ENCODE measurements at places on chromosomes 1 and 21.

- H3K27me3 ChIP-seq = no peaks in the 10 kb centered on the region
- DNase-seq = no peak
- H3K4me1 ChIP-seq = peaks cover 6% of the 10 kb centered on the region
- no peak overlapping the region for H3K27ac ChIP-seq
- H3K4me3 ChIP-seq = no peak overlapping the region
These were observed 84.9 kb downstream of the SIM2 start for GRCh38 chr21:36783612-36784374.

- H3K27me3 ChIP-seq = no peaks in the 10 kb centered on the region
- H3K36me3 ChIP-seq = no peaks in the 10 kb centered on the region
- no peaks in the 10 kb centered on the region for H3K4me1 ChIP-seq
These were observed 8.5 kb upstream of the PRDM15 start for GRCh38 chr21:41887667-41888066.

DNA sequence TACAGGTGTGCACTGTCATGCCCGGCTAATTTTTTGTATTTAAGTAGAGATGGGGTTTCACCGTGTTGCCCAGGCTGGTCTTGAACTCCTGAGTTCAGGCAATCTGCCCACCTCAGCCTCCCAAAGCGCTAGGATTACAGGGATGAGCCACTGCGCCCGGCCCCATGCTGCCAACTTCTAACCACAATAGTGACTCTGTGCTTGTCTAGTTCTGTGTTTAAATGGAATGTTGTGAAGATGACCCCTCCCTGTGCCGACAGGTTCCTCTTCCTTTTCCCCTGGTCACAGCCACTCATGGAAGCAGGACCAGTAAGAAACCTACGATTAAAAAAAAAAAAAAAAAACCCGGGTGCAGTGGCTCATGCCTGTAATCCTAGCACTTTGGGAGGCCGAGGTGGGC, 4.7 kb downstream of the MAP1LC3C start:
- no peaks in the 10 kb centered on the region for H3K36me3 ChIP-seq
- H3K4me3 ChIP-seq = no peak overlapping the region
- no peak for DNase-seq
- peaks cover 54% of the 10 kb centered on the region for H3K27me3 ChIP-seq
- H3K27ac ChIP-seq = no peak overlapping the region

- H3K4me3 ChIP-seq = no peak overlapping the region
- no peak overlapping the region for H3K27ac ChIP-seq
- H3K27me3 ChIP-seq = no peaks in the 10 kb centered on the region
- H3K36me3 ChIP-seq = no peaks in the 10 kb centered on the region
- H3K4me1 ChIP-seq = no peaks in the 10 kb centered on the region
- DNase-seq = no peak
These were observed 31.5 kb downstream of the RGS7 start for GRCh38 chr1:241325456-241325855.

DNA sequence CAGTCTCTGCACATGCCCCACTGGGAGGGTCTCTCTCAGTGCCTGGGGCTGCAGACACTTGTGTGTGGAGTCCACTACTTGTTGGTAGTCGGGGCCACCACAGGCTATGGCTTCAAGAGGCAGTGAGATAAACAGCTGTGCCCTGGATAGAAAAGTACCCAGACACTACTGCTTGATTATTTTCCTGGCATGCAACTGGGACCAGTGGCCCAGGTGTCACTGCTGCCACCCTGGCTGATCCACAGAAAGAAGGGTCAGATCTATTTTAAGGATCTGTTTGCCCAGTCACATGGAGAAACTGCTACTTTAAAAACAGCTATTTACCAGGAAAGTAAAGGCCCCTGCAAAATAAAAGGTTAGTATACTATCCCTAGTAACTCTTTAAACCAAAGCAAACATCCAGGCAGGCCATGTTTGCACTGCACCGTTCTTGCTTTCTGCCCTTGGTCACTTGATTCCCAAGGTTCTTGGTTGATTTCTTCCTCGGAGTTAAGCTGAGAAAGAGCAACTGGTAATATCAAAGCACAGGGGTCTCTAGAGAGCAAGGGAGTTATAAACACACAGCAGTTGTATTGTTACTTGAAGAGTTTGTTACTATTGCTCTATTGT, 99.9 kb downstream of the GLUL start:
- DNase-seq = no peak
- no peaks in the 10 kb centered on the region for H3K27me3 ChIP-seq
- no peak overlapping the region for H3K4me3 ChIP-seq

GRCh38 chr1:27097484-27097917, 57.4 kb downstream of the SLC9A1 start:
- peak; percentile 57 for DNase-seq
- no peaks in the 10 kb centered on the region for H3K27me3 ChIP-seq
- peaks cover 3% of the 10 kb centered on the region for H3K36me3 ChIP-seq
- H3K27ac ChIP-seq = no peak overlapping the region

DNA sequence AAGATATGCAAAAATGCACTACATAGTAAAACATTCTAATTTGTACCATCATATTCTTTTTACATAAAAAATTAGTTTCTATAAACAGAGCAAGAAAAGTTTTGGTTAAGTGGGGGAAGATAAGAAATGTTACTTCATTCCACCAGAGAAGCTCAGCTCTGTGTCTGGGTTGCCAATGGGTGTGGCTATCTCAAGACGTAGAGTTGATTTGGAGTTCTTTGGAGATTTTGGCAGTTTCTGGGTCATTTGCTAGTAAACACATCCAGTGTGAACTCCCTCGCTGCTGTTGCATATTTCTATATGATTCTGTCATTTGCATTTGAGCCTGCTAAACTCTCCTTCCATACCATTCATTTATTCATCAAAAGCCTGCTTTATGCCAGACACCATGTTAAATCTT, 7.2 kb downstream of the RGL1 start:
- no peak for DNase-seq
- no peaks in the 10 kb centered on the region for H3K36me3 ChIP-seq
- H3K4me1 ChIP-seq = no peaks in the 10 kb centered on the region
- H3K27me3 ChIP-seq = peaks cover 10% of the 10 kb centered on the region
- H3K27ac ChIP-seq = no peak overlapping the region
- no peak overlapping the region for H3K4me3 ChIP-seq

GRCh38 chr1:38686927-38687255, 172.7 kb downstream of the RRAGC start:
- H3K4me3 ChIP-seq = no peak overlapping the region
- DNase-seq = no peak
- H3K36me3 ChIP-seq = no peaks in the 10 kb centered on the region

GRCh38 chr1:48676376-48676775, 100.3 kb downstream of the BEND5 start:
- H3K36me3 ChIP-seq = no peaks in the 10 kb centered on the region
- H3K27me3 ChIP-seq = peaks cover 34% of the 10 kb centered on the region
- H3K4me1 ChIP-seq = no peaks in the 10 kb centered on the region
- DNase-seq = no peak
- H3K27ac ChIP-seq = no peak overlapping the region
- no peak overlapping the region for H3K4me3 ChIP-seq

DNA sequence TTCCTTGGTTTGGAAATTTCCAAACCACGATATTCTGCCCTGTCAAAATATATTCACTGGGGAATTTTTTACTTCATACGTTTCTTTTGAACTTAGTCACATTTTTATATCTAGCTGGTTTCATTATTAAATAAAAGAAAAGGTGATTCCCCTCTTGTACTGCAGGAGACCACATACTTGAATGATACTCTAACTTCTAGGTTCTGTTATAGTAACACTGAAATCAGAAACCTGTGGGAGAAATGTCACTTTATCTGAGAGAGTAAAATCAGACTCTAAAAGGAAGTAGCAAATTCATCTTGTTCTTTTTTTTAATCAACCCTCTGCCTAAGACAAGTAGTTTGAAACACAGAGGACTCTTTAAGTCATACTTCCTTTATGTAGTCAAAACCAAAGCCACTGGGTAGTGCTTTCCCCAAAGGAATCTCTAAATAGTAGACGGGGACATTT, 34.4 kb downstream of the MRPL39 start:
- peaks cover 44% of the 10 kb centered on the region for H3K4me1 ChIP-seq
- H3K4me3 ChIP-seq = peak overlapping the region; percentile 73
- peaks cover 14% of the 10 kb centered on the region for H3K36me3 ChIP-seq
- no peak for DNase-seq

DNA sequence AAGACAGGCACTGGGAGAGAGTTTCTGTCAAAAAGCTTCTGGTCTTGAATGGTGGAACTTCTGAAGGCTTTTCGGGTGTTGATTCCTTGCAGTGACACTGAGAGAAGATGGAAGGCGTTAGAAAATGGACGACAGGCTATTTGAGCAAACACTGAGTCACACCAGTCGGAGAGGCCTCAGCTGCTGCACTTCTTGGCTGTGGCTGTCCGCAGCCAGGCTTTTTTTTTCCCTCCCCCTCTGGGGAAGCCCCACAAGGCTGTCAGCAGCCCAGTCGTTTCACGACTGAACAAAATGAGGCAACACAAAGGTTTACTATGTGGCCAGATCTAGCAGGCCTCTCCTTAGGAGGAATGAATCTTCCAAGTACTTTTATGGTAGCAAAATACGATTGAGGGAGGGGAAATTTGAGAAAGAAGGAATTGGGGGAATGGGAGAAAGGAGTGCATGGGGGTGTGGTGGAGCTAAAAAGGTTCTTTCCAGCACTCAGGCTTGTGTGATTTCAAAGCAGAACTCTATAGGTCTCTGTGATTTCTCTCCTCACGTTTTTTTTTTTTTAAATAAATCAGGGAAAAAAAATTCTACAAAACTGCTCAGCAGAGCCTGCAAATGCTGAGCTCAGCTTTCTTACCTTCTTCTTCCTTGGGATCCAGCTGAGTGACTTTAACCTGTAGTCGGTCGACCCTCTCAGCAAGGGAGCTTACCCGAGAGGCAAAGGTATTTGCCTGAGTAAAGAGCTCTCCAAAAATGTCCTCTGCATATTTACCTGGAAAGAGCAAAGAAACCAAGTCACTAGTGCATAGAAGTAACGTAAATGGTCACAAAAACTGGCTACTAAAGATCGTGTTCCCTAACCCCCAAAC, 26.1 kb downstream of the GPR3 start:
- H3K4me1 ChIP-seq = peaks cover 51% of the 10 kb centered on the region
- H3K27me3 ChIP-seq = no peaks in the 10 kb centered on the region
- no peak overlapping the region for H3K4me3 ChIP-seq
- H3K36me3 ChIP-seq = peaks cover 40% of the 10 kb centered on the region
- DNase-seq = no peak

DNA sequence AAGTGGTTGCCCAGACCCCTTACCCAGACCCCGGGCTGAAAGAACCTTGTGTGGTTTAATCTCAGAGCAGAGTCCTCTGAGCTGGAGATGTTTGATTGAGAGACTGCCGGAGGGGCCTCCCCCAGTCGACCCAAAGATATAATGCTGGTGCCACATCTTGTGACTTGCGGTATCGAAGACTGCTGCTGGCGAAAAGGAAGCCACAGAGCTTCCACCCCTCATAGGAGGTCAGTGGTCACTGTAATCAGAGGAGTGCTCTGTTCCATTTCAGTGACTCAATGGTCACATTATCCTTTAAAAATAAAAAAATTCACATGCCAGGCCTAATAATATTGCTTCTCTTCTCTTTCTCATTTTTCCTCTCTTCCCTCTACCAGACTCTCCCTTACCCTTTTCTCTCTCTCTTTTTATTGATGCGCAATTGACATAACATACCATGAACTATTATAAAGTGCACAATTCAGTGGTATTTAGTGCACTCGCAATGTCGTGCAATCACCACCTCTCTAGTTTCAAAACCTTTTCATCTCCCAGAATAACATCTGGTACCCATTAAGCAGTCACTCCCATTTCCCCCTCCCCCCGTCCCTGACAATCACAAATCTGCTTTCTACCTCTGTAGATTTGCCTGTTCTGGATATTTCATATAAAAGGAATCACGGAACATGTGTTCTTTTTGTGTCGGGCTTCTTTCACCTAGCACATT, 52.6 kb upstream of the LYST start:
- H3K36me3 ChIP-seq = peaks cover 2% of the 10 kb centered on the region
- H3K4me1 ChIP-seq = peaks cover 27% of the 10 kb centered on the region
- H3K27ac ChIP-seq = peak overlapping the region; percentile 29
- H3K27me3 ChIP-seq = no peaks in the 10 kb centered on the region

- H3K36me3 ChIP-seq = no peaks in the 10 kb centered on the region
- H3K4me3 ChIP-seq = no peak overlapping the region
- no peak for DNase-seq
- no peak overlapping the region for H3K27ac ChIP-seq
These were observed 78.1 kb downstream of the KCTD3 start for GRCh38 chr1:215645182-215645581.

- peaks cover 77% of the 10 kb centered on the region for H3K4me1 ChIP-seq
- peaks cover 31% of the 10 kb centered on the region for H3K36me3 ChIP-seq
- DNase-seq = no peak
- H3K4me3 ChIP-seq = peak overlapping the region; percentile 84
- peaks cover 10% of the 10 kb centered on the region for H3K27me3 ChIP-seq
These were observed 69.7 kb downstream of the CD46 start for GRCh38 chr1:207821464-207822045.

GRCh38 chr1:51861669-51862068, 16.9 kb downstream of the NRDC start:
- peaks cover 33% of the 10 kb centered on the region for H3K4me1 ChIP-seq
- H3K27me3 ChIP-seq = no peaks in the 10 kb centered on the region
- H3K4me3 ChIP-seq = no peak overlapping the region
- DNase-seq = no peak
- no peak overlapping the region for H3K27ac ChIP-seq

Measured in central memory CD8-positive, alpha-beta T cell (primary cell).